HuH-7.5 (cell line): ENCODE measurements at places on chromosomes 1 and 21.

- DNase-seq: no peak
Observed at GRCh38 chr1:40372658-40373322, 737 bp upstream of the SMAP2 start.

GRCh38 chr1:236688705-236689104, 2.4 kb downstream of the ACTN2 start:
- no peak for DNase-seq

DNA sequence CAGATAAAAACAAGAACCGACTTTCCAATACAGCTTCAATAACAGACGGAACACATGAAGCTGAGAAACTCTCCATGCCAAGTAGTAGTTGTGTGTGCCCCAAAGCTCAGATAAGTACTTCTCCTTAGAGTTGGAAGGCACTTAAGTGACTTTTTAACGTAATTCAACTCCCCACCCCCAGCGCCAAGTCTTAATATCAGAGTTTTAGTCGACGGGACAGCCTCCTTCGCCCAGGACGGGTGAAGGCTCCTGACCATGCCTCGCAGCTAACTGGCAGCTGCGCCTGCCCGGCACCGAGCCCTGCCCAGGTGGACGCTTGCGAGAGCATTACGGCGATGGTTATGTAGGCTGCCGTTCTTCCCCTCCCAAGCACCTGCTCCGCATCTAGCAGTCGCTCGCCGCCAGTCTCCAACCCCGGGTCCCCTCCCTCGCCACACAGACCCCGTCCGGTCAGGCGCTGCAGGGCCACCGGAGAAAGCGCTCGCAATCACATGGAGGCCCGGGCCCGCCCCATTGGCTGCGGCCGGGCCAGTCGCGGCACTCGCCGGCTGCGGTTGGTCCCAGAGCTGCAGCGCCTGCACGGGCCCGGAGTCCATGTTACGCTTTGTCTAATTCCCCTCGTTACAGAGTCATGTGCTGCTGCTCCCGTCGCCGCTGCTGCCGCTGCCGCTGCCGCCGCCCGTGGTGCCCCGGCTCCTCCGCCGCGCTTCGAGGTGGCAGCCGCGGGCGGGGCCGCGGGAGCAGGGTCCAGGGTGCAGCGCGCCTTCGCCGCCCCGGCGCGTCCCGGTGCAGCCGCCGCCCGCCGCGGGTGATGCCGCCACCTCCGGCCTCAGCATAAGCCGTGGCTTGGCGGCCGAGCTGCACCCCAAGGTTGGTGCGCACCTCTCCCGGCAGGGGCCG, at the start of gene LRRC8D:
Gene LRRC8D (plus strand): TSS at position 611 of the 900 bp plus-strand sequence. CDS start 112,037 bp downstream, outside the sequence.
- peak; percentile 75 for DNase-seq

DNA sequence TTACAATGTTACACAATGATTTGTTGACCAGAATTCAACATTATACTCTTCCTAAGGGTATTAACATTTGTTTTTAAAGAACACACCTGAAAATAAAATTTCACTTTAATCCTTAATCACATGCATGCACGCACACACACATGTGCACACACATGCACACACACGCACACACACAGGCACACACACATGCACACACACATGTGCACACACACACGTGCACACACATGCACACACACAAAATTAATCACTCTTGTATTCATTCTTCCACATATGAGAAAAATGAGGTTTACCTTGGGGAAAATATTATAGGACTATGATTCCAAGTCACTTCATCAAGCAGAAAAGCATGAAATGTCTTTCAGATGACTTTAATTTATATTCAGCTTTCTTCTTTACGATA, 331.8 kb upstream of the PLD5 start:
- DNase-seq: no peak
